CD4-positive, alpha-beta T cell (primary cell): ENCODE measurements at places on chromosomes 12 and 14.

DNA sequence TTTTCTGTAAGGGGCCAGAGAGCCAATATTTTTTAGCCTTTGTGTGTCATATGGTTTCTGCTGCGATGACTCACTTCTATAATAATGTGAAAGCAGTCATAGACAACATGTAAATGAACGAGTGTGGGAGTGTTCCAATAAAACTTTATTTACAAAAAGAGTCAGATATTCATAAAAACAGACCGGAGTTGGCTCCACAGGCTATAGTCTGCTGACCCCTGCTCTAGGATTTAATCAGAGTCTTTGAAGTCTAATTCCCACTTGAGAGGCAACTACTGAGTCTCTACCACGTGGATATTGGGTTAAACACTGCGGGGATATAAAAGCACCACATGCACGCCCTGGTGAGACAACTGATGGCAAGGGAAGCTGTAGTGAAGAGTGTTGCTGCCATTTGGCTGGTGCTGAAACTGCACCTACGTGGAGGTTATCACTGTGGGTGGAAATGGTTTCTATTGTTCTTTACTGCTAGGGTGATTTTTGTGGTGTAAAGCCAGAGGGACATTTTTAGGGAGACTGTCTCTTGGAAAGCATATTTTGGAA lies 3.6 kb upstream of the NINJ2 start:
- DNase-seq, result peak; percentile 46

- no peak for DNase-seq
Observed at GRCh38 chr14:35285168-35286002, 6.8 kb upstream of the PSMA6 start.

DNA sequence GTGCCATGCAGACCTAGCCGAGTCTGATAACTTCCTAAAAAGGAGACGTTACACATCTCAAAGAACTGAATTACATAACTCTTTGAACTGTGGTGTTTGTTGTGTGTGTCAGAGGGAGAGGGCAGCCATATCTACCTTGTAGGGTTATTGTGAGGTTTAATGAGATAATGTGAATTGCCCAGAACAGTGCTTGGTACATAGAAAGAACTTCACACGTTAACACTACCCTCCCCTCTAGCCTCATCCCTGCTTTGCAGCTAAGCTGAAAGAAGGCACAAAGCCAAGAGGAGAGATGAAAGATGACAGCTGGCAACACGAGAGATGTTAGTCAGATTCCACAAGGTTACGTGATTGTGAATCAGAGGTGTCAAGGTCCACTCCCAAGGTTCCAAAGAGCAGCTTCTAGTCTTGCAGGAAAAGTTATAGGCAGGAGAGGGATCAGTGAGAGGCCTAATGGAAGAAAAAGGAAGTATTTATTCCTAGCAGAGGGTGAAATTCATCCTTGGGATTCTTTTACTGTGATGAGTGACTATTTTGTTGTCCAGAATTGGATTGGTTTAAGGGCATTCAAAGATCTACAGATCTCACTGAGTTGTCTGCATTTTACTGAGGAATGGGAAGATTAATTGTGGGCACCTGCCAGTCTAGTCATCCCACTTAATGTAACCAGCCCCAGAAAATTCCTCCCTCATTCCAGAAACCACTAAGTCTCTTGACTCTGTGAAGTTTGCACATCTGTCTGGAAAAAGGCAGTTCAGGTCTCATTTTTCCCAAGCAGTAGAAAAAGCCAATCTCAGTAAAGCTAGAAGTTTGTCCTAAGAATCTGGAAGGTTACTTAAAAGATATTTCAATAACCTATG lies 25.9 kb upstream of the WNK1 start:
- DNase-seq, result no peak

DNA sequence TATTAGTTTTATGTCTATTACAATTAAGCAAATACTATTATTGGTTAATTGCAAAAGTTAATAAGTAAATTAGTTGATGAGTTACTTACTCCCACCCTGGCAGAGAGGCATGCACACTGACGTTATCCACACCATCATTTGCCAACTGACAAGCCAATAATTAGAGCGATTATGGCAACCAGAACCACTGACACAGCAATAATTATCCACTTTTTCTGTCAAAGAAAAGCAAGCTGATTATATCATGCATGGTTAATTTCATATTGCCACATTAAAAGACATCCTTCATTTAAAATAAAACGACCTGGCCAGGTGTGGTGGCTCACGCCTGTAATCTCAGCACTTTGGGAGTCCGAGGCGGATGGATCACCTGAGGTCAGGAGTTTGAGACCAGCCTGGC lies 43.1 kb downstream of the STX2 start:
- no peak for DNase-seq

DNA sequence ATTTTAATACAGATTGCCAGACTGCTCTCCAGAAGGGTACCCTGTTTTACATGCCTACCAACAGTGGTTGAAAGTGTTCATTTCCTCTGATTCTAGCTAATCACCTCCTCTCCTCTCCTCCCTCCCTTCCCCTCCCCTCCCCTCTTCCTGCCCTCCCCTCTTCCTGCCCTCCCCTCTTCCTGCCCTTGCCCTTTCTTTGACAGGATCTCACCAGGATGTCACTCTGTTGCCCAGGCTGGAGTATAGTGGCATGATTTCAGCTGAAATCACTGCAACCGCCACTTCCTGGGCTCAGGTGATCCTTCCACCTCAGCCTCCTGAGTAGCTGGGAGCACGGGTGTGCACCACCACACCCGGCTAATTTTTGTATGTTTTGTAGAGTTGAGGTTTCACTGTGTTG lies 24.7 kb downstream of the APAF1 start:
- no peak for DNase-seq
